HCT116 (cell line): ENCODE measurements at places on chromosomes 3 and 15.

- H3K27ac ChIP-seq: no peak overlapping the region
- no peak overlapping the region for H3K4me3 ChIP-seq
- H3K27me3 ChIP-seq: no peaks in the 10 kb centered on the region; the same call in 1 of the 2 replicates
- no peak for DNase-seq
- H3K36me3 ChIP-seq: no peaks in the 10 kb centered on the region
- H3K4me1 ChIP-seq: no peaks in the 10 kb centered on the region
Measured at GRCh38 chr3:126693921-126694320, 10.1 kb upstream of the CHCHD6 start.

DNA sequence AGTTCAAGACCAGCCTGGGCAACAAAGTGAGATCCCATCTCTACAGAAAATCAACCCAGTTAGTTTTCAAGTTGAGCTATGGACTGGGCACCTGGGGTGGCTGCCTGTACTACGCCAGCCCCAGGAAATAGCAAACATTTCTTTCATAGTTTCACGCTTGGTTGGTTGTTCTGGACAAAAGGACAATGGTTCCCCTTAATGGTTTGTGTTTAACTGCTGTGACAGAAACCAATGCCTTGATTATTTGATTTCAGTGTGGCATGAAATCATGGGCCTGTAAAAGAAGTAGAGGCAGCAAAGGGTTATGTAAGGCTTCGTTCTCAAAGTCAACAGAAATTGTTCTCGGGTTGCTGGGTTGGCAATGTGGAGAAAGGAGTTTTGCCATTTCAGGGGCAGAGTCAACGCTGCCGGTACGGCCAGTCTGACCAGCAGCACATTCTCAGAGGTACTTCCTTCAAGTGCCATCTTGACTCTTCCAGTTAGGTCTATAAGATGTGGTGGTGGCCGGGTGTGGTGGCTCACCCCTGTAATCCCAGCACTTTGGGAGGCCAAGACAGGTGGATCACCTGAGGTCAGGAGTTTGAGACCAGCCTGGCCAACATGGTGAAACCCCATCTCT is 12.7 kb downstream of the LCMT2 start:
- H3K27me3 ChIP-seq: no peaks in the 10 kb centered on the region
- no peak overlapping the region for H3K4me3 ChIP-seq
- H3K36me3 ChIP-seq: no peaks in the 10 kb centered on the region
- peaks cover 8% of the 10 kb centered on the region; the same call in 1 of the 2 replicates for H3K4me1 ChIP-seq

- H3K36me3 ChIP-seq: peaks cover 4% of the 10 kb centered on the region; the same call in 1 of the 2 replicates
- no peaks in the 10 kb centered on the region for H3K27me3 ChIP-seq
- DNase-seq: peak; percentile 23
- no peak overlapping the region for H3K4me3 ChIP-seq
- no peak overlapping the region for H3K27ac ChIP-seq
- no peaks in the 10 kb centered on the region for H3K4me1 ChIP-seq
Measured at GRCh38 chr15:32651229-32651837, 9.8 kb downstream of the SCG5 start.

DNA sequence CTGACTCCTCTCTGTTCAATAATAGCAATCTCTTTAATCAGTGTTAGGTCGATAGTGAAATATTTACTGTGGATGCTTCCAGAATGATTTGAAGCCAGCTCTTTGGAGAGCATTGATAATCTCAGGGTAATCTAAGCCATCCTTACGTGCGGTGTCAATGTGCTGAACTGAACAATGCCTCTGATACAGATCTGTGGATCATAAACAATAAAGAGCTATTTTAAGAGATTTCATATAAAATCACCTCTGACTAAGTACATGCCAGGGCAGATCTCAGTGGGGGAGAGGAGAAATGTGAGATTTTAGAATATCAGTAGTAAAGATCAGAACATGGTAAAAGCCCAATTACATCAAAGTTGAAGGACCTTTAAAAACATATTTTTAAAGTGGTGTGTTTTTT is 319.3 kb upstream of the GBE1 start:
- H3K27ac ChIP-seq: no peak overlapping the region
- DNase-seq: no peak
- no peaks in the 10 kb centered on the region for H3K36me3 ChIP-seq
- peaks cover 8% of the 10 kb centered on the region for H3K4me1 ChIP-seq
- no peak overlapping the region for H3K4me3 ChIP-seq

- DNase-seq: no peak
- no peaks in the 10 kb centered on the region for H3K4me1 ChIP-seq
- no peak overlapping the region for H3K27ac ChIP-seq
Measured at GRCh38 chr15:96553006-96553405, 222.5 kb downstream of the NR2F2 start.

- no peak for DNase-seq
- H3K27ac ChIP-seq: no peak overlapping the region
- H3K36me3 ChIP-seq: no peaks in the 10 kb centered on the region
- H3K4me3 ChIP-seq: no peak overlapping the region
Measured at GRCh38 chr3:46586738-46587246, 20.7 kb upstream of the LRRC2 start.

- no peaks in the 10 kb centered on the region for H3K36me3 ChIP-seq
- H3K4me1 ChIP-seq: peaks cover 7% of the 10 kb centered on the region; the same call in 1 of the 2 replicates
- H3K27me3 ChIP-seq: no peaks in the 10 kb centered on the region
- no peak overlapping the region for H3K4me3 ChIP-seq
Measured at GRCh38 chr3:188855675-188856074, 316.1 kb upstream of the TPRG1 start.

DNA sequence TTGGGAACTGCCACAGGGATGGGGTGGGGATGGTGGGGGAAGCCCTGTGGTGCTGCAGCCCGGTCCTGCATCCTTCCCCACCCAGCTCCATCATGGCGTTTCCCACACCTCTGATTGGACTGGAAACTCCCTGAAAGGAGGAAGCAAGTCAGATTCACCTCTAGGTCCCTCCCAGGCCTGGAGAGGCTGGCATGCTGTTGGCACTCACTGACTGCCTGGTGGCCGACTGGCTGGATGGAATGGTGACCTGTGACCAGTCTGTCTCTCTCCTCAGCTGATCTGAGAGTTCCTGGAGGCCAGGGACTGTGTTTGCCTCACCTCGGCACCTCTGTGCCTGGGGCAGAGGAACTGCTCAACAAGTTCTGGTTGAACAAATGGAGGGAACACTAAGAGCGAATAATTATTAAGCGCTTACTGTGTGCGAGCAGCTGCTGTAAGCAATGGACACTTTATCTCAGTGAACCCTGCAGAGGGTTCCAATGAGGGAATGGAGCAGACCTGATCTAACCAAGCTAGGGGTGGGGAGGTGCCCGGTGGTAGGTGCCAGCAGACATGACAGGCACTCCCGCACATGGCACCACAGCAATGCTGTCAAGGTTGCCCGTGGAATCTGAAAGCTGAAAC is 3.5 kb upstream of the HHATL start:
- no peak overlapping the region for H3K4me3 ChIP-seq
- DNase-seq: no peak
- no peak overlapping the region for H3K27ac ChIP-seq
- no peaks in the 10 kb centered on the region for H3K4me1 ChIP-seq
